NCI-H1694 (cell line): ENCODE measurements at places on chromosomes 5 and 9.

DNA sequence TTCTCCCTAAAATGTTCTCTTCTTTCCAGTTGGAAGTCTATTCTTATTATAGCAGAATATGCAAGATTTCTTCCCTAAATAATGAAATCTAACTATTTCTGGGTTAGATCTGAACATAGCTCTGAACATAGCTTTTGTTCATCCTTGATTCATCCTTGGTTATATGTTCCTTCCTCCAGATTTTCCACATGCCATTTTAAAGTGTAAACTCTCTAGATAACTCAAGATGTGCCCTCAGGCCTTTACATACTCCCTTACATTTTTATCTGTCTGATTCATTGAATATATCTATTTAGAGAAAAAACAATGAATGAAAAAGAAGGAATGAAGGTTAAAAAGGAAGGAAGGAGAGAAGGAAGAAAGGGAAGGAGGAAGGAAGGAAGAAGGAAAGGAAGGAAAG, 100.9 kb downstream of the FBXO38 start:
- DNase-seq: no peak

DNA sequence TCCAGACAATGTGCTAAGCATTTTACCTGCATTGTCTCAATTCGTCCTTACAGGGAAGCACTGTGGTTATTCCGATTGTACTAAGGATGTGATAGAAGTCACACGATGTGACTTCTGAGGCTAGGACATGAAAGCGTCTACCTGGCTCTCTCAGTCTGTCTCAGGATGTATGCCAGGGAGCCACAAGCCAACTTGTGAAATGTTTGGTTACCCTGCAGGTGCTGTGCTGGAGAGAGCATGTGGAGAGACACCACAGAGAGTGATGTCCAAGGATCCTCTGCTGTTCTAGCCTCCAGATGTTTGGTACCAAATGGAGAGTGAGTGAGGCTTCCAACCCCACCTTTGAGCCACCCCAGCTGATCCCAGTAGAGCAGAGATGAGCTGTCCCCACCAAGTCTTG, 120.1 kb upstream of the IL12B start:
- no peak for DNase-seq

DNA sequence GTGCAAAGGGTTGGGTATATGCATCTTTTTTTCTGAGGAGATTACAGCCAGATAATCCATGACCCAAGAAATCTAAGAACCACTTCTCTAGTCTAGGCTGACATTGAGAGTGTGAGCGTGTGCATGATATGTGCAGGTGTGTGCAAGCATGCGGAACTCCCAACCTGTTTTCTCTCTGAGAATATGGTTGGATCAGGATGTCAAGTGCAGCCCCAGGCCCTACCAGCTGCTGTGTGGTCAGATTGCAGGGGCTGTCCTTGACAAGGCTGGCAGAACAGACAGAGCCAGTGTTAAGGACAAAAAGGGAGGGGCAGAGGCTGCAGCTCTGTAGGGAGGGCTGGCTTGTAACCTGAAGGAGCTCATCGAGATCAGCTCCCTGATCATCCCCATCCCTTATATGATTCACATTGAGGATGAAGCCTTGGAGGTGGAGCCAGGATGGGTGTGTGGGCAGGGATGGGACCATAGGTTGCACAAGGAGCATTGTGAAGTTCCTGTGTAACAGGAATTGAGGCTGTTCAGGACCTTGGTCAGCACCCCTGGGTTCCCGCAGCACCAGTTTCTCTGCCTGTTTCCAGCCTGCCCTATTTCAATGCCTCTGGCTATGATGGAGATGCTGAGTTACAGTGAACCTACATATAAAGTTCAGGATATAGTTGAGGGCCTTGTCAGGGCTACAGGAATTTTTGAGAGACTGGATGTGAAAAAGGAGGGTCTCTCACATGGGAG, 52.6 kb upstream of the ARAP3 start:
- no peak for DNase-seq

DNA sequence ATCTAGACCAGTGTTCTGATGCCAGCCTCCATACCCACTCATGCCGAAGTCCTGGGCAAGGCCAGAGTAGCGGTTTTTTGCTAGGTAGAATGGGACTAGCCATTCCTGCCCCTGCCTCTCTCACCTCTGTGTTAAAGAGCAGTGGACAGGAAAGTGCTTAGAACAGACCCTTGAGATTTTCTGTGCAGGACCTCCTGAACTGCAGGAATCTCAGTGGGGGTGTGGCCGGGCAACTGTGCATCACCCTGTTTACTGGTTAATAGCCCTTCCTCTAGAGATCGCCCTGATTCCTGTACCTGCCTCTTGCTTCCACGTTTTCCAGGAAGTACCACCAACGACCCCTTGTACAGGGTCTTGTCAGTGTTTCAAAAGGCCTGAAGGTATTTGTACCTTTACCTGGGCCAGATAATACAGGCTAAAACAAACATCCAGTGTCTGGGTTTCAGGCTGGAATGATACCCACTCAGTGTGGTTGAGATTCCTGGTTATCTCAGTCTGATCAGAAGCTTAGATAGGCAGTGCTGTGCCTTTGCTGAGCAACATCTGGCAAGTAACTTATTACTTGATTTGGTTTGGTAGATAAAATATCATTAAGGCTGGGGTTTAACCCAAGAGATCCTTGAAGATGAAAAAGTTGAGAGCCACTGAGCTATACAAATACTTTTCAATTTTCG, 65.9 kb downstream of the RGS3 start:
- DNase-seq: no peak

GRCh38 chr5:127398508-127398907, 107.9 kb downstream of the MEGF10 start:
- no peak for DNase-seq

DNA sequence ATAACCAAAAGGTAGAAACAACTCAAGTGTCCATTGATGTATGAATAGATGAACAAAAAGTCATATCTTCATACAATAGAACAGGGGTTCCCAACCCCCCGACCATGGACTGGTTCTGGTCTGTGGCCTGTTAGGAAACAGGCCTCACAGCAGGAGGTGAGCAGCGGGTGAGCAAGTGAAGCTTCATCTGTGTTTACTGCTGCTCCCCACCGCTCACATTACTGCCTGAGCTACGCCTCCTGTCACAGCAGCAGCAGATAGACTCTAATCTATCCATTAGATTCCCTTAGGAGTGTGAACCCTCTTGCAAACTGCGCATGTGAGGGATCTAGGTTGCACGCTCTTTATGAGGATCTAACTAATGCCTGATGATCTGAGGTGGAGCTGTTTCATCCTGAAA, 478.0 kb downstream of the BRINP1 start:
- no peak for DNase-seq

DNA sequence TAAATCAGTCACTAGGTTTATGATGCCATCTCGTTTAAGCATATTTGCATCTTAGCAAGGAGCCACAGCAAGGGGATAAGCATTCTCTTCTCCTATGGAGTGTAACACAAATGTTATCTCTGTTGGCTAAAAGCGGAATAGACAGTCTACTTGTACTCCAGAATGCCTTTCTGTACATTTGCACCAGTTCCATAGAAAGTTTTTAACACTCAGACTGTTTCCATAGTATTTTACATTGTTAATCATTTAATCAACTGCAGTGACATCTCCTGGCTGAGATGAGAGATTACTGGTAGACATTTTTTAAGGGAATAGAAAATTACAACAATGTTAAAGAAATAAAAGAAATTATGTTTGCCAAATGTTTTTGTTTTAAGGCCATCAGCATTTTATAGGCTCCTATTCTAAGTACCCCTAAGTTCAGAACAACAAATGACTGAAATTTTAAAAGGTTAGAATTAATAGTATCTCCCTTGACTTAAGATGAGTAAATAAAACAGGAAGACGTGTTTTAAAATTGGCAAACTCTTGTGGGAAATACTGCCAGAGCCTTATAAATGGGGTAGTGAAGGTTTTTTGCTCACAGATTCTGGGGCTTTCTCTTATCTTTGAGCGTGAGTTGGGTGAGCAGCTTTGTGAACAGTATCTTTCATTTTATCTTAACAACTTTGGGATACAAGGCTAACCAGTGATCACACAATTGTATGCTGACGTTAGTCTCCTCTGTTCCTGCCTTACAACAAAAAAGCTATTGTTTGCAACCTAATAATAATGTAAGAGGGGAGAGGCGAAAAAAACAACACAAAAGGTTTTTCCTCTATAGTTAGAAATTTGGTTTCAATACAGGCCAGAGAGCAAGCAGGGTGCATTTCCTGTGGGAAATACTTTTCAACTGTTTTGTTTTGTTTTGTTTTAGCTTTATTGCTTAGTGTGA, 294.3 kb downstream of the FBXL7 start:
- no peak for DNase-seq

GRCh38 chr9:34675048-34675714, 12.7 kb upstream of the CCL27 start:
- DNase-seq: peak; percentile 82

DNA sequence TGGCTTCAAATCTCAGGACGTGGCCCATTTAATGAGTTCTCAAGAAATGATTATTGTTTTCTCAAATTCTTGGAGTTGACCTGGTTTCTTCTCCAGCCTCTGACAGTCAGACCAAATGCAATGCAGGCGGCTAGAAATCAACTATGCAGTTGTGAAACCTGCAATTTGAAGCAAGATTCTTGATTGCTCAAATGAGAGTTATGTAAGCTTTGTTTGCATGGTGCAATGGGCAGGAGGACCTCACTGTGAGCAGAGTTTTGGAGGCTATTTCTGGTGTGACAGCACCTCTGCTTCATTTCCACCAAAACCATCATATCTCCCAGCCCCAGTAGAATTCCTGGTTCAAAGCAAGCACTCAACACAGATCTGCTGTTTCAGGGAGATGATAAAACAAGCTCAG, 500.0 kb upstream of the KLF4 start:
- no peak for DNase-seq

DNA sequence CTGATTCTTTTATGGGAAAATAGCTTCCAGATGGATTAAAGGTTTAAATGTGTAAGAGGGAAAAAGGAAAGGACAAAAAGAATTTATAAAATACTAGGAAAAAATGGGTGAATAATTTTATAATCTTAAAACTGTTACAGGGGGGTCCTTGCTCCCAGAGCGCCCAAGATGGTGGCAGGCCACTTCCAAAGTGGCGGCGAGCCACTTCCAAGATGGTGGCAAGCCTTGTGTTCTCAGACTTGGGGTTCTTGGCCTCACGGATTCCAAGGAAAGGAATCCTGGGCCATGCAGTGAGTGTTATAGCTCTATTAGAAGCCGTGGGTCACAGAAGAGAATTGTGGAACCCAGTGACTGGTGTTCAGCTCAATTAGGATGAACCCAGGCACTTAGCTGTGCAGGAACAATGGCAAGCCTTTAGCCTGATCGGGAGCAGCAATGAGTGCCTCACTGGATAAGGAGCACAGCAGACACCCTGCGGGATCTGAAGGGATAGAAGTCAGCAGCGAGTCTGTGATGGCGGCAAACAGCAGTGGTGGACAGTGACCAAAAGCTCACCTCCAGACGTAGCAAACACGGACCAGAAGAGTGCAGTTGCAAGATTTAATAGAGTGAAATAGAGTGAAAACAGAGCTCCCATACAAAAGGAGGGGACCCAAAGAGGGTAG, 83.2 kb upstream of the SNCAIP start:
- DNase-seq: no peak

GRCh38 chr9:82894548-82894947, 168.4 kb downstream of the RASEF start:
- DNase-seq: no peak

GRCh38 chr9:130236436-130236985, 29.0 kb upstream of the HMCN2 start:
- no peak for DNase-seq

GRCh38 chr5:76794871-76795270, 24.0 kb upstream of the F2RL1 start:
- no peak for DNase-seq

GRCh38 chr5:32754284-32754683, 43.2 kb downstream of the NPR3 start:
- no peak for DNase-seq

GRCh38 chr5:65695896-65696295, 26.0 kb downstream of the SGTB start:
- no peak for DNase-seq

- no peak for DNase-seq
Observed at GRCh38 chr5:54820346-54821134, 164.9 kb downstream of the ESM1 start.

DNA sequence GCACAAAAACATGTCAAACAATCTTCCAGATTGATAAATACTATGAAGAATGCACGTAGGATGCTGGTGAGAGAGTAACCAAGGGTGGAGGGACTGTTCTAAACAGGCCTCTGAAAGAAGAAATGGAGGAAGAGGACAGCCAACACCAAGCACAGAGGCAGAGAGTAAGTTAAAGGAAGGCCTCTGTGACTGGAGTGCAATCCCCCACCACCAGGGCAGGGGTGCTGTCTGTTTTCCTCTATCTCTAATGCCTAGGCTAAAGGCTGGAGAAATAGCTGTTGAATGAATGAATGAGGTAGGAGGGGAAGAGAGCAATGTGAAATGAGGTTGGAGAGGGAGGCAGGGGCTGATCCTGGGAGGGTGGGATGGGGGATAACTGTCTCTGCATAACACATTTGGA, 88.9 kb downstream of the ANKRD55 start:
- no peak for DNase-seq

GRCh38 chr5:10030219-10030831, 219.4 kb downstream of the ATPSCKMT start:
- no peak for DNase-seq

GRCh38 chr9:84122572-84122971, 142.0 kb downstream of the RMI1 start:
- no peak for DNase-seq

- DNase-seq: no peak
Observed at GRCh38 chr9:89427621-89428221, 70.2 kb downstream of the SEMA4D start.

- DNase-seq: no peak
Observed at GRCh38 chr5:179814090-179814489, 6.6 kb upstream of the SQSTM1 start.

DNA sequence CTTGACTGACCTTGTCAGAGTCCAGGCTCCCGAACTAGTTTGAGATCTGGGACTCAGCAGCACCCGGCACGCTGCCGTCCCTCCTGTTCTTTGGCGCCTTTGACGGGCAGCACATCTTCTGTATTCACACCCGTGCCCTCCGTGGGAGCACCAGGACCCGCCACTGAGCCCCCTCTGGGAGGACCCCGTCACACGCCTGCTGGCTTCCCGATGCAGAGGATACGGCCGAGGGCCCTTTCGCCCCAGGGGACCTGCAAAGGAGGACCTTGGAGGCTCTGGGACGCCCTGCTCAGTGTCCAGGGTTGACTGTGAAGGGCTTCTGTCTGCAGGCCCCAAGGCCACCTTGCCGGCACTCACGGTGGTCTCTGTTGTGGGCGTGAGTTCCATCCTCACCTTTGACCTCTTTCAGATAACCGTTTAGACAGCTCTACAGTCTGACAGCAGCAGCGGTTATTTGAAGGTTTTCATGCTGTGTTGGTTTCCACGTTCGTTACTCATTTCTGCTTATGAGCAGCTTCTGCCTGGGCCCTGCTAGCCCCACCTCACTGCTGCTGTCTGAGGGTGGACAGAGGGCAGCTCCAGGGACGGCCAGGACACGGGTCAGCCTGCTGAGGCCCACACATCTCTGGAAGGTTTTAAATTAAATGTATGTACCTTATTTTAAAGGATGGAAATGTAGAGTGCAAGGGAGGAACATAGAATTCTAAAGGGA, 12.6 kb upstream of the EXOC3 start:
- DNase-seq: no peak
